ENCODE measurements at places on chromosomes 1 and 21. TPM values are rescaled to one million over a fixed set of nuclear protein-coding genes. Genes with fewer than 3 reads are reported as not detected.

The C1orf105 gene
- not detected for total RNA-seq

DNA sequence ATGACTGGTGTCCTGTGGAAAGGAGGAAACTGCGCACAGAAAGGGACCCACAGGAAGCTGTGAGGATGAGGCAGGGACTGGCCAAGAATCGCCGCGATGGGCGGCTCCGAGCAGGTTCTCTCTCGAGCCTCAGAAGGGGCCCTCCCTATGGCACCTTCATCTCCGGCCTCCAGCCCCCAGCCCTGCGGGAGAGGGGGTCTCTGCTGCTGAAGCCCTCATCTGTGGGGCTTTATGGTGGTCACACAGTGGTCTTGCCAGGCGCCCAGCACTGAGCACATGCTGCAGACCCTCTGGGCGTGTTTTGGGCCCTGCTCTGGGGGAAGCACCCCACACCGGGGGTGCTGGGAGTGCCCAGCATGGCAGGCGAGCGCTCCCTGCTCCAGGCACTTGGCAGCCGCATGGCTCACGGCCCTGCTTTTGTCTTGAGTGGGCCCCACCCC lies 86.6 kb upstream of the ACTRT2 start:
- no peak overlapping the region for H3K4me3 ChIP-seq
- H3K4me1 ChIP-seq, result no peaks in the 10 kb centered on the region
- DNase-seq, result no peak
- H3K36me3 ChIP-seq, result no peaks in the 10 kb centered on the region
- no peaks in the 10 kb centered on the region for H3K27me3 ChIP-seq

DNA sequence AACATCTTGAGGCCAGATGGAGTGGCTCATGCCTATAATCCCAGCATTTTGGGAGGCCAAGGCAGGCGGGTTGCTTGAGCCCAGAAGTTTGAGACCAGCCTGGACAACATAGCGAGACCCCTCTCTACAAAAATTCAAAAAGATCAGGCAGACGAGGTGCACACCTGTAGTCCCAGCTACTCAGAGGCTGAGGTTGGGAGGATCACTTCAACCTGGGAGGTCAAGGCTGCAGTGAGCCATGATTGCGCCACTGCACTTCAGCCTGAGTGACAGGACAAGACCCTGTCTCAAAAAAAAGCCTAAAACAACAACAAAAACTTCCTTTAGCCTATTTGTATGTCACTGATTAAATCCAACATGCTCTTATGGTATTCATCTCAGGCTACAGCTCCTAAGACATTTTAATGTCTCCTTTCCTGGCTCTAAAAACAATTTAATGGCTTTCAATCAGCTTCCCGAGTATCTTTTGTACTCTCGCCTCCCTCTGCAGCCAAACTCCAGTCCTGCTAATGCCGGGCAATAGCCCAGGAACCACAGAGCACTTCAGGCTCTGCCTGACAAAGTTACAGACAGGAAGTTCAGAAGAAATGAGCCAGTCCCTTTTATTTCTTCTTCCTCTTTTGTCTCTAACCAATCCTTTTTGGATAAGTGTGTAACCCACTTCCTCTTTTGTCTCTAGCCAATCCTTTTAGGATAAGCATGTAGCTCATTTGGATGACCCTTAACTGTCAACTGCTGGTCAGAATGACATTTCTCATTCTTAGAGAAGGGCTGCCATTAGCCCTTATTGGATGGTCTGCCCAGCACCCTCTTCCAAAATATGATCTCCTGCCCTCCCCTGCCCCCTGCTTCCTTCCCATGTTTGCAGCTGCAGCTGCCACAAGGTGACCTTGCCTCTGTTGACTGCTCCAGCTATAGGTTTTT lies 6.6 kb upstream of the DOP1B start:
- no peaks in the 10 kb centered on the region for H3K36me3 ChIP-seq
- peak overlapping the region; percentile 35 for H3K27ac ChIP-seq
- no peaks in the 10 kb centered on the region for H3K27me3 ChIP-seq
- H3K4me1 ChIP-seq, result peaks cover 12% of the 10 kb centered on the region
- no peak overlapping the region for H3K4me3 ChIP-seq
- no peak for DNase-seq

GRCh38 chr1:150207281-150207971 lies 28.5 kb downstream of the ANP32E start:
- H3K27ac ChIP-seq, result no peak overlapping the region
- no peaks in the 10 kb centered on the region for H3K27me3 ChIP-seq
- H3K4me1 ChIP-seq, result no peaks in the 10 kb centered on the region
- no peaks in the 10 kb centered on the region for H3K36me3 ChIP-seq

DNA sequence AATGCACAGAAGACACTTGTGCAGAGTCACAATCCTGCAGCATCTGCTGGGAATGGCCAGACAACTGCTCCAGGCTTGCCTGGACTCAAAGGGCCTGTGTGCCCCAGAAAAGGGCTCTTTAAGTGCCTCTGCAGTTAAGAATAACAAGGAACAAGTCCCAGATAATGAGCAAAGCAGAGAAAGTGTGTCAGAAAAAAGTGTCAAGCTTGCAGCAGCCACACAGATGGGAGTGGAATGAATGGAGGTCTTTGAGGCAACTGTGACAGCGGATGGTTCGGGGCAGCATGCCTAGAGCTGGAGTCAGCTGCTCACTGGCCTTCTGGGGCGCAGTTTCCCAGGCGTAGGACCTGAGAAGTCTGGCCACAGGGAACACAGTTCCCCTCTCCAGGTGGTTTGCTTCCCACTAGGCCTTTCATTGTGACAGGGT lies 5.1 kb downstream of the PARP1 start:
- no peaks in the 10 kb centered on the region for H3K27me3 ChIP-seq
- no peak overlapping the region for H3K4me3 ChIP-seq
- H3K27ac ChIP-seq, result no peak overlapping the region
- DNase-seq, result no peak

DNA sequence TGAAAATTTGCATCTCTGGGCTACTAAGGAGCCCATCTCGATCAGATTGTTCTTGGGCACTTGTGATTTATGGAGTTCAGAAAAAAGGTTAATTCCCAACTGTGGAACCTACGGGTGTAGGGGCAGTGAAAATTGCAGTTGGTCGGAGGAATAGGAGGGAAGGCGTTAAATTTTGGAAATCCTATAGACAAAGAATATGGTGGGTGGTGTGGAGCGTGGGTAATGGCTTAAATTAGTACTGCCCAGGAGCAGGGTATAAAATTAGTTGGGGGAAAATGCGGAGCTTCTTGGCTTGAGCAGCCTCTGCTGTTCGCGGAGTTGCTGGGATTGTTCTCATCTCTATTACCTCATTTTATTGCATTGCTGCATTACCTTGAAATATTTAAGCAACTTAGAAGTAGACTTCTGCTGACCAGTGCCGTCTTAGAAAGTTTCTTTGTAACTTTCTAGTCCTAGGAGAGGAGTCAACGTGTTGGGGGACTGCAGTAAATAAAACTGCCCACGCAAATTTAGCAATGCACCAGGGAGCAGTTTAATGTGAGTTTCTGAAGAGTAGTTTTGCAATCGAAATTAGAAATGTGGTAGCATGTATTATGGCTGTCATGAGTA lies 514 bp downstream of the S1PR1 start:
- no peaks in the 10 kb centered on the region for H3K27me3 ChIP-seq
- peaks cover 47% of the 10 kb centered on the region for H3K4me1 ChIP-seq
- peaks cover 62% of the 10 kb centered on the region for H3K36me3 ChIP-seq
- peak overlapping the region; percentile 97 for H3K4me3 ChIP-seq

The RHBG gene
- not detected for total RNA-seq

DNA sequence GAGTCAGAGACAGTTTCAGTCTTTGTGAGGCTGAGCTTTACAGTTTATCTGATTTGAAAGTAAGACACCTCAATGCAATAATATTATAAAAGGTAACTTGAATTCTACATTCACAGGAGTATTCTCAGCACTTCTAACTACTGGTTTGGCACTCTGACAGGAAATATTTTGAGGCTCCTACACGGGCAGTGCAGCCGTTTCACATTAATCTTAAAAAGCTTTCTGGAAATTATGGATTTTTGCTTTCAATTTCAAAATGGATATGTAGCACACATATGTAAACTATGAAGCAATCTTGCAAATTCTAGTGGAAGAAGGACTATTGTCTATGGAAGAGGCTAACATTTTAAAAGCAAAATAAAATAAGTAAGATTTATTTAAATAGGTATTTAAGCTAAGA lies 262.9 kb upstream of the SNX7 start:
- DNase-seq, result no peak
- no peaks in the 10 kb centered on the region for H3K36me3 ChIP-seq
- no peaks in the 10 kb centered on the region for H3K4me1 ChIP-seq
- H3K27ac ChIP-seq, result no peak overlapping the region
- H3K27me3 ChIP-seq, result no peaks in the 10 kb centered on the region

DNA sequence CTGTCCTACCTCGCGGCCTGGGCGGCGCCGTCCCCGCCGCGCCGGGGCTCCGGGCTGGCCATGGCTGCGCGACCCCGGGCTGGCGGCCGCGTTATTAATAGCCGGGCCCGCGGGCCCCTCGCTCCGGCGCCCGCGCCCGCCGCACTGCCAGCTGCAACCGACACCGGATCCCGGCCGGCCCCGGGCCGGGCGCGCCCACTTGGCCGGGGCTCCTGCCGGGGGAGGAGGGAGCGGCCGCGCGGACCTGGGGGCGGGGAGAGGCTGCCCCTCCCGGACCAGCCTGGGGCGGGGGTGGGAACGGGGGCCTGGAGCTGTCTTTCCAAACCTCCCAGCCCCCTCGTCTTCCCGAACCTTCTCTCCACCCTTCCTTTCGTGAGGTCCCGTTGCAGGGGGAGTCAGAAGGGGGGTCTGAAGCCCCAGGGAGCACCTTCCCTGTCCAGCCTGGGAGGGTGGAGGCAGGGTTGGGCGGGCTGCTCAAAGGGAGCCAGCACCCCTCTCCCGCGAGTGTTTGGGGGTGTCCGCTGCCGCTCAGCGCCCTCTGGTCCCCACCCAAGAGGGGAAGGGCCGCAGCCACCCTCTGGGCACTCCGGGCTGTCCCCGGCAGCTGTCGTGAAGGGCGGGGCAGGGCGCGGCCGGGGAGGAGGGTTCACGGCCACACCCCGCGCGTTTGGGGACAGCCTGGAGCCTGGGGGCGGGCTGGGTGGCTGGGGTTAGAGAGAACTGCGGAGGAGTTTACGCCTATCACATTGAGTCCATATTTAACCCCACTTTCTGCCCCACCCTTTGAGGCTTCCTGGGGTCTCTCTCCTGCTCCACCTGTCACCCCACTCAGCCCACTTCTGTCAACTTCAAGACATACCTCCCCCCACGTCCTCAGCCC lies at the start of gene SYNC:
Gene SYNC, minus strand, starts transcription at position 172 of the 880 bp plus-strand sequence. Its CDS starts 110 bp downstream, at position 62.
- H3K27me3 ChIP-seq, result peaks cover 41% of the 10 kb centered on the region
- H3K4me1 ChIP-seq, result peaks cover 8% of the 10 kb centered on the region
- H3K36me3 ChIP-seq, result no peaks in the 10 kb centered on the region
- peak within 1 kb of the TSS; percentile 14 for H3K4me3 ChIP-seq
- H3K27ac ChIP-seq, result no peak within 1 kb of the TSS

The TMPRSS15 gene
- not detected for total RNA-seq

- H3K27me3 ChIP-seq, result no peaks in the 10 kb centered on the region
- no peak for DNase-seq
- no peaks in the 10 kb centered on the region for H3K36me3 ChIP-seq
- no peak overlapping the region for H3K4me3 ChIP-seq
- H3K4me1 ChIP-seq, result peaks cover 8% of the 10 kb centered on the region
These were observed 113.9 kb upstream of the ZNF648 start for GRCh38 chr1:182175361-182175931.

DNA sequence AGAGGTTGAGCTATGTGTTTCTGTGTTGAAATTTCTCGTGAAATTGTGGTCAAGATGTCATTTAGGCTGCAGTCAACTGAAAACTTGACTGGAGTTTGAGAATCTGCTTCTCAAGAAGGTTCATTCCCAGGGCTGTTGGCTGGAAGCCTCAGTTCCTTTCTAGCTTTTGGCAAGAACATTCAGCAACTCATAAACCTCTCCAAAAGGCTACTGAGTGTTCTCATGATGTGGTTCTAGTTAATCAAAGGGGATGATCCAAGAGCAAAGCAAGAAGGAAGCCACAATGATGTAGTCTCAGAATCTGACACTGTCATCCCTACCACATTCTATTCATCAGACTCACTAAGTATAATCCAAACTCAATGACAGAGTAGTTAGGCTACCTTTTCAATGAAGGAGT lies 66.6 kb downstream of the SPATA6 start:
- H3K27me3 ChIP-seq, result no peaks in the 10 kb centered on the region
- H3K36me3 ChIP-seq, result peaks cover 1% of the 10 kb centered on the region
- H3K4me3 ChIP-seq, result no peak overlapping the region
- H3K4me1 ChIP-seq, result no peaks in the 10 kb centered on the region
- H3K27ac ChIP-seq, result no peak overlapping the region
- DNase-seq, result no peak

DNA sequence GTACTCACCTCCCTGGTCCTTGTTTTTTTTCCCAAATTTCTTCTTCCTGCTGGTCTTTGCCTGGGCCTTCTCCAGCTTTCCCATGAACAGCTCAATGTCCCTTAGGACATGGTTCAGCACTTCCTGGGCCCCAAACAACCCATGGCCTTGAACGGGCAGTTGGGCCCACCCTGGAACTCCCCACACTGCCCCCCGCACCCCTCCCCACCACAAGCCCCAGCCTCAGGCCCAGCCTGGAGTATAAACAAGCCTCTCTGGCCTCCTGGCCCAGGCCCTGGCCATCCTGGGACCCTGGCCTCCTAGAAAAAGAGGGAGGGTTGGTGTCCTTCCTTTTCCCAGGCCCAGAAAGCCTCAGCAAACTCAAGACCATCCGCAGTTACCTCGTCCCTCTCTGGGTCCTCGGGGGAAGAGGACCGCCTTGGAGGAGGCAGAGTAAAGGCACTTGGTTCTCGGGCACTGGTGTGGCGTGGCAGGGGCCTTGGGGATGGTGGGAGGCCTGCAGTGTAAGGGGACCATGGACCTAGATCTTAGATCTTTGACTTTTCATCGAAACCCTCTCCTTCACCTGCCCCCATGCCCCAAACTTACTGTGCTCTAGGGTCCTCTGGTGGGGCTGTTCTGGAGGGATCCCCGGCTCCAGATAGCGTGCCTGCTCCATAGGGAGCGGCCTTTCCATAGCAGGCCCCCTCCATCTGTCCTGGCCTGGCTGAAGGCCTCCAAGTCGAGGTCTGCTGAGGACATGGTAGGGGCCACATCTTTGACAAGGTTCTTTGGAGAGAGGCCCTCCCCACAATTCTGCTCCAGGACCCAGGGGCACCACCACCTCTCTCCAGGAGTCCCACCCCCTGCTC lies 5.6 kb downstream of the EPS8L3 start:
- H3K4me1 ChIP-seq, result no peaks in the 10 kb centered on the region
- no peak overlapping the region for H3K27ac ChIP-seq
- H3K4me3 ChIP-seq, result no peak overlapping the region

GRCh38 chr21:42737951-42738590 lies 84.7 kb downstream of the PDE9A start:
- no peaks in the 10 kb centered on the region for H3K36me3 ChIP-seq
- peak overlapping the region; percentile 96 for H3K27ac ChIP-seq
- no peaks in the 10 kb centered on the region for H3K27me3 ChIP-seq
- H3K4me3 ChIP-seq, result peak overlapping the region; percentile 64

GRCh38 chr1:190049314-190049713 lies 428.4 kb downstream of the BRINP3 start:
- no peak overlapping the region for H3K27ac ChIP-seq
- no peaks in the 10 kb centered on the region for H3K36me3 ChIP-seq
- no peaks in the 10 kb centered on the region for H3K4me1 ChIP-seq

The HMGCS2 gene
- not detected for total RNA-seq

- DNase-seq, result peak; percentile 60
- peak overlapping the region; percentile 68 for H3K27ac ChIP-seq
- H3K4me1 ChIP-seq, result peaks cover 34% of the 10 kb centered on the region
- H3K4me3 ChIP-seq, result no peak overlapping the region
These were observed 9.2 kb downstream of the IKBKE start for GRCh38 chr1:206479183-206480125.
